ENCODE measurements at places on chromosomes 13 and 19.

DNA sequence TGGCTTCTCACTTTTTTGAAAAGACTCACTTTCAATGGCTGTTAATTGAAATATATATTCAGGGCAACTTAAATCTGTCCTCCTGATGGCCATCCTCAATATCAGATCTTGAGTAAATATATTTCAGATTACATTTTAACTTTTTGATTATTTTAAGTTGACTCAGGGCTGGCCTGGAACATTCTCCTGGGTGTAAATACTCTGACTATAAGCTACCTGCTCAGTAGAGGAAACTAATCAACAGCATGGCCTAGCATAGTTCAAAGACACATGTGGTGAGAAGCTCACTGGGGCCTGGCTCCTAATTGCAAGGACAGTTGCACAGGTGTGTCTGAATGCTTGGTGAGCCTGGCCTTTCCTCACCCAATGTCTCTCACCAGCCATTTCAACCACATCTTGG is 5.5 kb upstream of the ZNF726 start:
- DNase-seq, result no peak

DNA sequence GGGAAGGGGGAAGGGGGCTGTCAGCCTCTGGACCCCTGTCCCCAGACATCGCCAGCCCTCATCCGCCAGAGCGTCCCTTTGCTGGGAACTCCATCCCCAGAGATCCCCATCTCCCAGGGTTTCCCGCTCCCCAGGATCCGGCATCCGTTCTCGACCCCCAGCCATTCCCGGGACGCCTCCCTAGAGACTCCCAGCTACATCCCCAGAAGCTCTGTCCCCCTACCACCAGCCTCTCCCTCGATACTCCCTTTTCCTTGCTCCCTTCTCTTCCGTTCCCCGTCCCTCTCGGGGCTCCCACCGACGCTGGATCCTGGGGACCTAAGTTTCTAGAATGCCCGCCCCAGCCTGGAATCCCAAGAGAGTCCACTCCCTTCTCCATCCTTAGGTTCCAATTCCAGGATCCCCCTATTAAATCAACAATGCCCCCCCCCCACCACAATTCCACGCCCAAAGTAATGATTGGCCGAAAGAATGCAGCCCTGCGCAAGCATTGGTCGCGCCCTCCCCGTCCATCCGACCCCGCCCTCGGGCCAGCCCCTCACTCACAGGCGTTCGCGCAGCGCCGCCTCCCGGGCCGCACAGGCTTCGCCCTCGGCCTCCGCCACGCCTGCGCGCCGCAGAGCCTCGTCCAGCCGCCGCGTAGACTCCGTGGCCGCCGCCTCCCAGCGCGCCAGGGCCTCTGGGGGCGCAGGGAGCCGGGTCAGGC is 3.2 kb downstream of the CCDC194 start:
- peak; percentile 87 for DNase-seq

- no peak for DNase-seq
Observed at GRCh38 chr13:59494151-59494550, 669.6 kb downstream of the DIAPH3 start.

DNA sequence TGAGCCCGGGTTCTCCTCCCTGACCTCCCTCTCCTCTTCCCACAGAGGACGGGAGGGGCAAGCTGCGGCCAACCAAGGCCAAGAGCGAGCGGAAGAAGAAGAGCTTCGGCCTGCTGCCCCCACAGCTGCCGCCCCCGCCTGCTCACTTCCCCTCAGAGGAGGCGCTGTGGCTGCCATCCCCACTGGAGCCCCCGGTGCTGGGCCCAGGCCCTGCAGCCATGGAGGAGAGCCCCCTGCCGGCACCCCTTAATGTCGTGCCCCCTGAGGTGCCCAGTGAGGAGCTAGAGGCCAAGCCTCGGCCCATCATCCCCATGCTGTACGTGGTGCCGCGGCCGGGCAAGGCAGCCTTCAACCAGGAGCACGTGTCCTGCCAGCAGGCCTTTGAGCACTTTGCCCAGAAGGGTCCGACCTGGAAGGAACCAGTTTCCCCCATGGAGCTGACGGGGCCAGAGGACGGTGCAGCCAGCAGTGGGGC is 162.2 kb downstream of the KDM4B start:
- DNase-seq, result no peak

- DNase-seq, result no peak
Observed at GRCh38 chr13:20197361-20197834, 4.7 kb upstream of the GJB2 start.

- DNase-seq, result no peak
Observed at GRCh38 chr13:46934749-46935148, 37.9 kb upstream of the HTR2A start.

GRCh38 chr19:43318796-43319314 is 34.6 kb upstream of the CD177 start:
- DNase-seq, result no peak
